ENCODE measurements at places on chromosomes 2 and 18. TPM values are rescaled to one million over a fixed set of nuclear protein-coding genes. Genes with fewer than 3 reads are reported as not detected.

- no peak for DNase-seq
These were observed 1043.3 kb upstream of the PIK3C3 start for GRCh38 chr18:40911582-40912254.

TMEM200C gene
- 6.6 TPM for total RNA-seq

CCDC85A gene
- 0.22 TPM for total RNA-seq

RSAD2 gene
- not detected for total RNA-seq

FHOD3 gene
- 4.8 TPM for total RNA-seq

DNA sequence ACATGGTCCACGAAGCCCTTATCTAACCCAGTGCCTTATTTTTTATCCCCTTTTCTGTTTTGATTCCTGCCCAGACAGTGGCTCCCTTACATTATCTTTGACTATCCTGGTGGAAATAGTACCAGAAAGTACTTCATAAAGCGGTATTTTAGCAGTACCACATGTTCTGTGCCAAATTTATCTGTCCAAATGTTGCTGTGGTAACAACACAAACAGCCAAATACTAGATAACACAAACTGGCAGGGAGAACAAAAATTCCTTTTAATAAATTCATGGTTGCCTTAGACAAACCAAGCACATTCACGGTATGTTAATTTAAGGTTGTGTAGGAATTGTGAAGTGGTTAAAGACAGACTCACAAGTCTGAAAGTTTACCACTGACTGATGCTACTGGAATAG lies 187.9 kb upstream of the LHCGR start:
- no peak for DNase-seq

- DNase-seq, result no peak
These were observed 36.2 kb downstream of the USP40 start for GRCh38 chr2:233530381-233530780.

- no peak for DNase-seq
These were observed 57.8 kb upstream of the GPR45 start for GRCh38 chr2:105183555-105184323.

SPHKAP gene
- total RNA-seq, result not detected

GPR39 gene
- 0.74 TPM for total RNA-seq

- DNase-seq, result no peak
These were observed 35.5 kb upstream of the TMEM87B start for GRCh38 chr2:112019569-112019982.
